ENCODE measurements at places on chromosomes 3 and 15. TPM values are rescaled to one million over a fixed set of nuclear protein-coding genes. Genes with fewer than 3 reads are reported as not detected.

DNA sequence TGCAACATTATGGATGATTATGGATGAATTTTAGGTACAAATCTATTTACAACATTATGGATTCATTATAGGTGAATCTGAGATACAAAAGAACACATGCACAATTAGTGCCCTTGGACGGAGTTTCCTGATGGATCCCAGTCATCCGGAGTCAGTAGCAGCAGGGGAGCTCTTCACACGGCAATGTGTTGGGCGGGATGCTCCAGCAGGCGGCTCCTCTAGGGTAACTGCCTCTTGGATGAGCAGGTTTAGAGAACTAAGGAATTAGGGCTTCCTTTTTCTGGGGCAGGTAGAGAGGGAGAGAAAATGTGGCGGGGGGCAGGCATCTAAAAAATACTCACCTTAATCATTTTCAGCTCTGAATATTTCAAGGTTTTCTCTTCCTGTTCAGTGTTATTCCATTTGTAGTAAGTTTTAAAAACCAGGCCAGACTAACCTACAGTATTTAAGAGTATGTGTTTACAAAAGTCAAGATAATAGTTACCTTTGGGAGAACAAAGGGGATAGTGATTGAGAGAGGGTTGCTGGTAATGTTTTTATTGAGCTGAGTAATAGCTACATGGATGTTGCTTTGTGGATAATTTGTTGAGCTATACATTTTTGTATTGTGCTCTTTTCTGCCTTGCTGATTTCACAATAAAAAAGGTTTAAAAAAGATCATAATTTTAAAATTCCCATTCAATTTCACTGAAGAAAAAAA is 27.4 kb upstream of the GOLM2 start:
- DNase-seq: no peak

- DNase-seq: no peak
These were observed 34.9 kb upstream of the LINGO1 start for GRCh38 chr15:77667338-77668234.

DNA sequence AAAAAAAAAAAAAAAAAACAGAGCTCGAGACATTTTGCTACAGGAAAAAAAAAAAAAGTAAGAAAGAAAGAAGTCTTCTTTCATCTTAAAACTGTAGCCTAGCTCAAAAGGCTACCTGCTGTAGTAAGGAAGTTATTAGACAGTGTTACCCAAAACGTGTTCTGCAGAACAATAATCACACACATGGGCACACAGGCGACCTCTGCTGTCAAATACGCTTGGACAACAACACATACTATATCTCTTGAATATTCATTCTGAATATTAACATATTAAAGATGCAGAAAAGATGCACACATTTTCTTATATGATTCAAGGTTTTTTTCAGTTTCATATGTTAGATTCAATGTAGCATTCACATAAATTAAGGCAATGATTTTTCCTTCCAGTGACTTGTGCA is 215.8 kb downstream of the ROBO1 start:
- DNase-seq: no peak

DNA sequence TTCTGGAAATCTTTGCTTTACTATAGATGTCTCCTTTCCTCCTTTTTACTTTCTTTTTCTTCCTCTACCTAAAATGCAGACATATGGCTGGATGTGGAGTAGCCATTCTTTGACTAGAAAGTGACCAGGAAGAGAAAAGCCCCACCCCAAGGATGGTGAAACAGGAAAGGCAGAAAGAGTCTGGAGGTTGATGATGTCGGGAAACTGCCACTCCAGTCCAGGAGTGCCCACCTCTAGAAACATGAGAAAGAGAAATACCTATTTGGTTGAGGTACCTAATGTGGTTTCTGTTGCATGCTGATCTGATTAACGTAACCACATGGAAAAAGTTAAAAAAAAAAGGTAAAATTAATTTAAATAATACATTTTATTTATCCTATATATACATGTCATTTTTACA is 55.2 kb upstream of the SSR3 start:
- peak; percentile 26 for DNase-seq

DNA sequence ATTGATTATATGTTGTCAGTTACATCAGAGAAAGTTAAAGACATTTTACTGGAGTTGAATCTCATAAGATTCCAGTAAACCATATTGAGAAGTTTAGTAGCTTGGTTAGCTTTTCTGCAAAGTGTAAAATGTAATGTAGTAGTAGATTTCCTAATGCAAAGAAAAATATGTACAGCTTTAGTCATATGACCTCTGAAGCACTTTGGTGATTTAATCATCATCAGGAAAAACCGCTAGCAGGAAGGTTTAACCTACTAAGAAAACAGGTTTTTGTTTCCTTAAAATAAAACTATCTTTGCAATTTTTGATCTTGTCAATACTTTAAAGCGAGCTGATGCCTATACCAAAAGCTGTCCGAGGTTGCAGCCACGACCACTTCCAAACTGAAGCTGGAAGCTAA is 364.6 kb upstream of the ZNF385D start:
- no peak for DNase-seq

GRCh38 chr3:120726791-120727190 is 15.5 kb downstream of the RABL3 start:
- DNase-seq: no peak

DNA sequence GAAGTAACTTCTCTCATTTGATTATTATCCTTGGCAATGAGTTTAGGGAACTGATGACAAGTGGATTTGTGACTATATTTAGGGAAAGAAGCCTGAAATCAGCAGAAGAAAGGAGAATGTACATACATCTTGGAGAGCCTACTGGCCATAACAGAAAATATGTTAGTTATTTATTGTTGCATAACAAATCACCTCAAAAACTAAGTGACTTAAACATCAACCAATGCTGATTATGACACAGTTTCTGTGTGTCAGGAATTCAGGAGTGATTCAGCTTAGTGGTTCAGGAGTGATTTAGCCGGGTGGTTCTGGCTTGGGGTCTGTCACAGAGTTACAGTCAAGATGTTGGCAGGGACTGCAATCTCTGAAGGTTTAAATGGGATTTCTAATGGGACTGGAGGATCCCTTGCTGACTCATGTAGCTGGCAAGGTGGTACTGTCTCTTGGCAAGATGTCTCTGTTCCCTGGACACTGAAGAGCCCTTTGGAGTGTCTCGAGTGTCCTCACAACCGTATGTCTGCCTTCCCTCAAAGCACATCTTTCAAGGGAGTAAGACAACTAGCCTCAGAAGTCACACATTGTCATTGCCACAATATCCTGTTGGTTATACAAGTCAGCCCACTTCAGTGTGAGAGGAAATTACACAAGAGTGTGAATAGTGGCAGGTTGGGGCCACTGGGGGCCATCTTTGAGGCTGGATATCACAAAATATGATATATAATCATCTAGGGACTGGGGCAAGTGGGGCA is 248.9 kb downstream of the SV2B start:
- no peak for DNase-seq

- peak; percentile 39 for DNase-seq
These were observed 117.7 kb downstream of the FOXB1 start for GRCh38 chr15:60121845-60122244.

DNA sequence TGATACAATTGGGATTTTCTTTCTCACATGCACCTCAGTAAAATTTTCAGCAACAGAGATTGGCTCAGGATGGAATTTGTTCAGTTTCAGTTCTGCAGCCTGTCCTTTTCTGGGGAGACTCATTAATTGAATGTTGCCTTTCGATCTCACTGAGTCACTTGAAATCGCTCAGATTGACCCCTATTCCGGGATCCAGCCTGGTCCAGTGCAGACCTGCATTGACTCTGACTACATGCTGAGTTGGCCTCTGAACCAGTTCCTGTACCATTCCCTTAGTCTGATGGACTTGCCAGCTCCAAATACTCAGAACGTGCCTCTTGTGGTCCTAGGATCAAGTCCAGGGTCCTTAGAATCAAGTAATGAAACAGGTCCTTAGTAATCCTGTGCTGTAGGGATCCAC is 9.4 kb downstream of the IGF1R start:
- DNase-seq: no peak

GRCh38 chr3:129418041-129418973 is 10.1 kb downstream of the EFCAB12 start:
- DNase-seq: no peak

GRCh38 chr3:148008591-148008990 is 599.4 kb downstream of the ZIC1 start:
- DNase-seq: no peak

DNA sequence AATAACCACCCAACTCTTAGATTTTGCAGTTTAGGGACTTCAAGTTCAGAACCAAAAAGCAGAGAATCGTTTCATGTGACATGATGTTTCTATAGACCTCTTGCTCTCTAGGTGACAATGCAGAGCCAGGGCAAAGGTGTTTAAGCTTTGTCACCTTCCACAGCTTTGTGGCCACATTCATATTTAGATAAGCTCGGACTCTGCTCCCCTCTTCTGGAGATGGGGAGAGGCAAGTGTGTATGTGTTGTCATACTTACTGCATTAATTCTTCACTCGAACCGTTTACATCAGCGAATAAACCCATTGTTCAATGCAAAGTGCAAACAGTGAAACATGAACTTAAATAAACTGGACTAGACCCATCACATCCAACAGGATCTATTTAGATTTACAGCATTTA is 33.2 kb downstream of the ST3GAL6 start:
- no peak for DNase-seq

- no peak for DNase-seq
These were observed 15.4 kb upstream of the CRBN start for GRCh38 chr3:3194861-3195260.

GRCh38 chr15:40439960-40440742 is 602 bp upstream of the BAHD1 start:
- no peak for DNase-seq

CSPG4 gene
- 169 TPM for total RNA-seq

ROBO1 gene
- total RNA-seq: 14.2 TPM

PLSCR2 gene
- total RNA-seq: not detected

MEGF11 gene
- total RNA-seq: 0.23 TPM

PLSCR5 gene
- total RNA-seq: not detected

KBTBD13 gene
- total RNA-seq: not detected

ERICH6 gene
- not detected for total RNA-seq
